ENCODE measurements at places on chromosomes 5 and 9.

DNA sequence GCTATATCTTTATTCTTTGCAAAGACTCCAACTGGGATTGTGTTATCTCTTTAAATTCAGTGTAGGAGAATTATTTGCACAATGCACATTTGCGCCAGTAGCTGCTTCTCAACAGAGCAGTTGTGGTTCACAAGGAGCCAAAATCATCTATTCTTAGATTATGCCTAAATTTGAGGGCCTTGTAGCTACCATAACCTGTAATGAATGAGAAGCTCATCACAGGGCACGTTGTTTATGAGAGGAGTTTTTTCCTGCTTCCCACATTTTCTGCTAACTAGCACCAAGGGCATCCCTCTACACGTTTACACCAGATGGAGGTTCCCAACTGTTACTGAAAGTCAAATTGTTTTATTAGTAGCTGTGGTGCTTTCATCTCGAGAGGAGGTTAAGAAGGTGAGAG, 322.4 kb downstream of the TMEM161B start:
- no peak for DNase-seq

DNA sequence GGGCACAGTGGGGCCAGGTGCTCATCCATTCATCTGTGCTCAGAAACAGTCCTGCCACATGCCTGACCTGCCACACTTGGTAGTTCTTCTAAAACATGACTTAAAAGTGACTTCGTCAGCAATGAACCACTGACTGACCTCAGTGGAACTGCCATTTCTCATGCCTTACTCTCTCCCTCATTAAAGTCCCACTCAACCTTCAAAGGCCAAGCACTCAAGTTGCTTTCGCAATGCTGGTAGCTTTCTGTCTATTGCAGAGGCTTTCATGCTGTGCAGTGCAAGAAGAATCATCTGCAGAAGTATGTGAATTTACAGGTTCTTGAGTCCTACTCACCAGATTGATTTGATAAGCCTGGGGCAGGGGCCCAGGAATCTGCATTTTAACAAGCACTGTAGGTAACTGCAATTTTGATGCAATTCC, 23.9 kb downstream of the B4GALT1 start:
- peak; percentile 83 for DNase-seq

- DNase-seq: no peak
These were observed 1.7 kb upstream of the LTC4S start for GRCh38 chr5:179791881-179792611.

GRCh38 chr9:17888066-17888465, 309.2 kb downstream of the SH3GL2 start:
- DNase-seq: no peak

DNA sequence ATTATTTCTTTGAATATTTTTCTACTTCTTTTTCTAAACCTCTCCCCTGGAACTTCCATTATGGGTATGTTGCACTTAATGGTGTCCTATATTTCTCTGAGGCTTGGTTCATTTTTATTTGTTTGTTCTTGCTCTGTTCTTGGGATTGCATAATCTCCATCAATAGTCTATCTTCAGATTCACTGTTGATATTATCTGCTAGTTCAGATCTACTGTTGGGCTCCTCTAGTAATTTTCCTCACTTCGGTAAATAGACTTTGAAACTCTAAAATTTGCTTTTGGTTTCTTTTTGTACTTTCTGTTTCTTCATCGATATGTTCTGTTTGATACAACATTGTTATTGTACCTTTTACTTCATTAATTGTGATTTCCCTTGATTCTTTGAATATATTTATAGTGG, 76.3 kb downstream of the MTREX start:
- DNase-seq: no peak

- DNase-seq: peak; percentile 21
These were observed 51.4 kb downstream of the COL23A1 start for GRCh38 chr5:178538741-178539229.

GRCh38 chr9:127455324-127455992, 4.1 kb downstream of the LRSAM1 start:
- peak; percentile 56 for DNase-seq

GRCh38 chr5:110665184-110665726, 61.2 kb downstream of the TMEM232 start:
- DNase-seq: no peak

DNA sequence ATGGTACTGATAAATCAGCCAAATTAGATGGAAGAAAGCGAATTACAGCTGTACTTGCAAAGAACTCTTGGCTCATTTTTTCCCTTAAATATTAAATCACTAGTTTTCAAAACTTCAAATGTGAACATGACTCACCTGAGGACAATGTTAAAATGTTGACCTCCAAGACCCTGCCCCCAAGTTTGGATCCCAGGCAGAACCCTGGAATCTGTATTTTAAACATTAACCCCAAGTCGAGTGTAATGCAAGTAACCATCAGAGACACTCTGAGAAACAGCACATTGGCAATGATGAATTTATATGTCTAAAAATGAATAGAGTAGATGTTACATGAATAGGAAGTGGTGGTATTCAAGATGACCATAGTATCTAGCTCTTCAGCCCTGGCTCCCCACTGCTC, 2.3 kb upstream of the CD274 start:
- DNase-seq: no peak

Measured in suppressor macrophage treated with lipopolysaccharide for 1 hour (primary cell).